Right lung (tissue), 10 donors: ENCODE measurements at places on chromosomes 2 and 18. TPM values are rescaled to one million over a fixed set of nuclear protein-coding genes. Genes with fewer than 3 reads are reported as not detected.

Gene EVX2
- polyA plus RNA-seq, result not detected

Gene C2orf66
- polyA plus RNA-seq, result 0.18 TPM

Gene RESP18
- not detected for polyA plus RNA-seq

Gene TMEM185B
- 23.6 TPM for polyA plus RNA-seq

Gene MDH1B
- 3.8 TPM for polyA plus RNA-seq

Gene ALKAL2
- polyA plus RNA-seq, result 16.0 TPM

Gene UGT1A4
- not detected for polyA plus RNA-seq

Gene ZNF521
- 55.5 TPM for polyA plus RNA-seq

Gene CHRNA1
- 6.2 TPM for polyA plus RNA-seq

Gene RASGRP3
- 22.8 TPM for polyA plus RNA-seq

Gene SPIRE1
- polyA plus RNA-seq, result 11.2 TPM

Gene MCEE
- 29.3 TPM for polyA plus RNA-seq

Gene POTEJ
- 0.16 TPM for polyA plus RNA-seq

Gene GPR35
- 1.2 TPM for polyA plus RNA-seq

Gene GTF2A1L
- polyA plus RNA-seq, result not detected

- no peak for DNase-seq
Observed at GRCh38 chr2:203988500-203989260, 52.1 kb downstream of the ICOS start.

DNA sequence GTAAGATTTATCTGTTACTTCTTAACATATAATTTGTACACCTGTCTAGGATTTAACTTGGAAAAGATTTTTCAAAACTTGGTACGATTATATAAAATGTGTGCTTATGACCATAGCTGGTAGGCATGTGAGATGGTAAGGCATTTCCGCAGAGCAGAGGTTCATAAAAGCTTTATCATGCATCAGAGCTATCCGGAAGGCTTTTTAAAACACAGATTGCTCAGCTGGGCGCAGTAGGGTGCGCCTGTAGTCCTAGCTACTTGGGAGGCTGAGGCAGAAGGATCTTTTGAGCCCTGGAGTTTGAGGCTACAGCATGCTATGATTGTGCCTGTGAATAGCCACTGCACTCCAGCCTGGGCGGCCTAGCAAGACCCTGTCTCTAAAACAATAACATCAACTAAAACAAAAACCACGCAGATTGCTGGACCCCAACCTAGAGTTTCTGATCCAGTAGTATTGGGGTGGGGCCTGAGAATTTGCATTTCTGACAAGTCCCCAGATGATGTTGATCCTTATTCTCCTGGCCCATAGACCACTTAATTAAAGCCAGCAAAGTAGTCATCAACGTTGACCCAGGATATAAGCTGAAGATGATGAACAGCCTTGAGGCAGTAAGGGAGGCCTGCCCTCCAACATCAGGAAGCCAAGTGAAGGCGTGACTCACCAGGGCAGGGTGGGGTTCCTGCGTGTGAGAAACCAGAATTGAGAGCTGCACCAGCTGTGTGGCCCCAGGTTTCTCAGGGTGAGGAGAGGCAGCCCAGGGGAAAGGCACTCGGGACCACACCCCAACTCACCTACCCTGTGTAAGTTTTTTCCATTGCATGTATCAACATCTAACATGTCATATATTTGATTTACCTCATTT lies 21.6 kb upstream of the SLC20A1 start:
- no peak for DNase-seq

- no peak for DNase-seq
Observed at GRCh38 chr2:221068123-221068522, 504.0 kb downstream of the EPHA4 start.

GRCh38 chr18:48007955-48008701 lies 77.7 kb upstream of the SMAD2 start:
- DNase-seq, result peak; percentile 58

DNA sequence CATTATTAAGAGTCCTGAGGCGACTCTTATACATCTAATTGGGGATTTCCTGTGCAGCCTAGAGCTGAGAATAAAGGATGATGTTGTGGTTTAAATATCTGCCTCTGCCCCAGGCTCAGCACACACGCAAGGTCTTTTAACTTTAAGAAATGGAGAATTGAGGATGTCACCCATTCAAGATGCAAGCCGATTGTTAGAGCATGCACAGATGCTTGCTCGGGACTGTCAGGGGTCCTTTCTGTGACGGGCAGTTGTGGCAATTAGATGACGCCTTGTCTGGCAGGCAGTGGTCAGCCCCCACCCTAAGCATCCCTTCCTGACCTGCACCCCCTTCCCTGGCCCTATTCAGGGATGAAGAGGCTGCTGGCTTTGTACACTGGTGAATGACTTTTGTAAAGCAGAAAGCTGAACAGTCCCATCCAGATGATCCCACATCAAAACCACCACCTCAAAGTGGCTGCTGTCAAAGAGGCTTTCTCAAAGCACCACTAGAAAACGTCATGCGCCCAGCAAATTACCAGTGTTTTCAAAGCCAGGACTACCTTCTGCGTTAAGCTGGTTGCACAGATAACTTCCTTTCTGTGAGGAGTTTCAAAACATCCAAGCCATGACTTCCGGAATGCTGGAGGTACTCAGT lies 23.7 kb downstream of the FAM178B start:
- no peak for DNase-seq

GRCh38 chr18:74040459-74041332 lies 106.9 kb downstream of the FBXO15 start:
- no peak for DNase-seq

- DNase-seq, result no peak
Observed at GRCh38 chr2:40039549-40039948, 260.5 kb upstream of the THUMPD2 start.

GRCh38 chr2:233598952-233599351 lies 18.5 kb upstream of the UGT1A8 start:
- DNase-seq, result no peak

GRCh38 chr2:98528349-98528748 lies 80.0 kb downstream of the COA5 start:
- DNase-seq, result no peak

GRCh38 chr2:99442837-99443236 lies 47.0 kb downstream of the REV1 start:
- no peak for DNase-seq

- DNase-seq, result no peak
Observed at GRCh38 chr18:61900504-61901281, 7.9 kb upstream of the RNF152 start.

DNA sequence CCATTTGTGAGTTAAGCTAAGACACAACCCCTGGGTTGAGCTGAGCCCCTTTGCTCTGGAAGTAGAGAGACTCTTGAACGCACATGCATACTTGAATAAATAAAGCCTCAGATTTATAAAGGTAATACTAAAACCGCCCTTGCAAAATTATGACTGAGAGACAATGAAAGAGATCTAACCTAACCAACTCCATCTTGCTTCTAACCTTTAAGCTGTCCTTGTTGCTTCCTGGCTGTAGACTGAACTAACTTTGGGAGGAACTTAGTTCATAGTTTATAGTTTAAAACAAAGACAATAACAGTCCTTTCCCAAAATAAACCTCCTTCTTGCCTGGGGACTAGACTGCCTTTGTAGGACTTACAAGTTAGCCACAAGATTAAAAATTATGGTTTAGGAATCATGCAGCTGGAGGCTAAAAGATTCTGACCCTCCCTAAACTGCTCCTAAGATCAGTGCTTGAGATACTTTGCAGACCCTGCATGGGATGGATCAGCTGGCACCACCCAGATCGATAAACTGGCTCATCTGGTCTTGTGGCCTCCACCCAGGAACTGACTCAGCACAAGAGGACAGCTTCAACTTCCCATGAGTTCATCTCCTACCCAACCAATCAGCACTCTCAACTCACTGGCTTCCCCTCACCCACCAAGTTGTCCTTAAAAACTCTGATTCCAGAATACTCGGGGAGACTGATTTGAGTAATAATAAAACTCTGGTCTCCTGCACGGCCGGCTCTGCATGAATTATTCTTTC lies 240.2 kb upstream of the SLC14A2 start:
- no peak for DNase-seq

DNA sequence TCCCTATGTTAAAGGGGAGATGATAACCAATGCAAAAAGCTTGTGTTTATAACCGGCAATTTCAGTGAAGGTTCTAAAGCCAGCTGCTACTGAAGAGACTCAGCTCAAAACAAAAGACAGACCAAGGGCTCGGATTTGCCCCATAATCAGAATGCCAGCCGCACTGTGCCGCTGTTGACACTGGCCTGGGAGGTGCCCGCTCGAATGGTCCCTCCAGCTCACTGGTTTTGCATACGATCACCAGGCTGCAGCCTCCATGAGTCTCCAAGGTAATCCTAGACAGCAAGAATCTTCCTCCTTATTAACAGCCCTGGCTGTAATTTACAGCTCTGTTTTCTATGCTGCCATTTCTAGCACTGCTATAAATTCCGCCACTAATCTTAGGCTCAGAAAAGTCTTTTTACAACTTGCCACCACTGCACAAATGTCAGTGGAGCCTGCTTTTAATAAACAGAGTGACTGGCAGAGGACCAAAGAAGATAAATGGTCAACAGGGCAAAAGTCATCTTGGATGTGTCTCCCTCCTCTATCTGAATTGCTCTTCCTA lies 155.7 kb upstream of the SH3BP4 start:
- no peak for DNase-seq

DNA sequence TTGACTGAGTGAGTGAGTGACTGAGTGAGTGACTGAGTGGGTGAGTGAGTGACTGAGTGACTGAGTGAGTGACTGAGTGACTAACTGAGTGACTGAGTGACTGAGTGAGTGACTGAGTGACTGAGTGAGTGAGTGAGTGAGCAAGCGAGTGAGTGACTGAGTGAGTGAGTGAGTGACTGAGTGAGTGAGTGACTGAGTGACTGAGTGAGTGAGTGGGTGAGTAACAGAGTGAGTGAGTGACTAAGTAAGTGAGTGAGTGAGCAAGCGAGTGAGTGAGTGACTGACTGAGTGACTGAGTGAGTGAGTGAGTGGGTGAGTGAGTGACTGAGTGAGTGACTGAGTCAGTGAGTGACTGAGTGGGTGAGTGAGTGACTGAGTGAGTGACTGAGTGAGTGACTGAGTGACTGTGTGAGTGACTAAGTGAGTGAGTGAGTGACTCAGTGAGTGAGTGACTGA lies 11.9 kb downstream of the MAL start:
- no peak for DNase-seq

GRCh38 chr2:16114836-16115235 lies 174.5 kb downstream of the MYCN start:
- no peak for DNase-seq

DNA sequence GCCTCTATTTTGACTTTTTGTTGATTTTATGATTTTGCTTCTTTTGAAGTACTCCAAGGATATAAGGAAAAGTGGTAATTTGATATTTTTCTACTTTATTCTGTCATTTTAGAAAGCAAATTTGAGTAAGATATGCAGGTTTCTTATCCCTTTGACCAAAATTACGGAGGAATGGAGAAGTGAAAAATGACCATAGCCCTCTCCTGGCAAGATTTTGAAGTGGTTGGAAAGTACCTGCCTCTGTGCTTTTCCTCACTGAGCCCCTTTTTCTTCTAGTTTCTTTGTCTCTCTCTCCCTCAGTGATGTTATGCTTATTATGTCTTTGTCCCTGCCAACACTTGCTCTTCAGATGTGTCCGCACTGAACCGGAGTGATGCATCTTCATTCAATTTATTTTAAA lies 898.1 kb downstream of the EPHA4 start:
- no peak for DNase-seq

GRCh38 chr2:32446369-32446768 lies 89.5 kb downstream of the BIRC6 start:
- DNase-seq, result no peak

- DNase-seq, result no peak
Observed at GRCh38 chr18:21739604-21740537, 721 bp upstream of the MIB1 start.

GRCh38 chr2:127102521-127103242 lies 4.3 kb downstream of the BIN1 start:
- DNase-seq, result no peak

DNA sequence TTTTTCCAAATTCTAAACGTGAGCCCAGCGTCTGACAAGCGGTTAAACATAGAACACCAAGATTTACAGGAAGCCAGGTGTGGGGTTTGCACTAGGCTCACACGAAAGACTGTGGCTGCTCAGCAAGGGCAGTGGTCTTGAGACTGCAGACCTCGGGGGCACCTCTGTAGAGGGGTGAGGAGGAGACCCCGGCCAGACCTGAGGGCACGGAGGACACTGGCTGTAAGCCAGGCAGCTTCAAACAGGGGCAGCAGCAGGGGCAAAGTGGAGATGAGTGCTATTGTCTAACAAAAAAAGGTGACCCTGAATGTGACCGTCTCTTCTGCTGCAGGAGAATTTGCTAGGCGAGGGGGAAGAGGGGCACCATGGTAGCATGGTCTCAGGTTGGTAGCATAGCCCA lies 140.3 kb downstream of the CYP26B1 start:
- no peak for DNase-seq

- DNase-seq, result no peak
Observed at GRCh38 chr18:76466410-76466991, 28.5 kb downstream of the ZNF516 start.

- DNase-seq, result no peak
Observed at GRCh38 chr2:120559401-120559800, 176.3 kb upstream of the GLI2 start.

DNA sequence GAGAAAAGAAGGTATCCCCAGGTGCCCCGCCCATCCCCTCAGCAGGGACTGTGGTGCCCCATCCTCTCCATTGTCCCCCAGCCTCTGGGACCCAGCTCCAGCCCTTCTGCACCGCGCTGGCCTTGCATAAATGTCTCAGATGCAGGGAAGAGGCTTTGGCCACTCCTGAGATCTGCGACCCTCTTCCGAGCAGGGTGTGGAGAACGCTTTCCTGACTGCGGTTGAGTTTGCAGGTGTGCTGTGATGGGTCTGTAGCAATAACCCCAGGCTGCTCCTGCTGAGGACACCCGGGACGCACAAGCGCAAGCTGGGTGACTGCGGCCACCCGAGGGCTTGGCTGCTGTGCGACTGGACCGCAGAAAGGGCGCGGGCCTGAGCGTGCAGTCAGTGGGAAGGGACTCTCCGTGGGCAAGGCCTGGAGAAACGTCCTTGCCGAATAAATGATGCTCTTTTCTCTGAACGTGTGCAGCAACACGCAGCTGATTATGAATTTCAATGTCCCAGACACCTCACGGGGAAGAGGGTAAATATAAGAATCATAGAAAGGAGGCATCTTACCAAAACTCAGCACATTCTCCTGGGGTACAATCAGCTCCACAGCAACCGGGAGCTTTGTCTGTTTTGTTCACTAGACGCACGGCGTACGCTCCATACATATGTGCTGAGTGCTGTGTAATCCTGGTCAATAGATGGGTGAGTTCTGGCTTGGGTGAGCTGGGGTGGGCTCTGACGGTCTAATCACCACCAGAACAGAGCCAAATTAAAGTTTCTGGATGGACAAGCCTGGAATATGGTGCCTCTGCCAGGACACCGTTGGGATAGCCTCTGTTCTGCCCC lies 67.5 kb upstream of the ZNF516 start:
- no peak for DNase-seq
